ENCODE measurements at places on chromosomes 16 and 17. TPM values are rescaled to one million over a fixed set of nuclear protein-coding genes. Genes with fewer than 3 reads are reported as not detected.

DNA sequence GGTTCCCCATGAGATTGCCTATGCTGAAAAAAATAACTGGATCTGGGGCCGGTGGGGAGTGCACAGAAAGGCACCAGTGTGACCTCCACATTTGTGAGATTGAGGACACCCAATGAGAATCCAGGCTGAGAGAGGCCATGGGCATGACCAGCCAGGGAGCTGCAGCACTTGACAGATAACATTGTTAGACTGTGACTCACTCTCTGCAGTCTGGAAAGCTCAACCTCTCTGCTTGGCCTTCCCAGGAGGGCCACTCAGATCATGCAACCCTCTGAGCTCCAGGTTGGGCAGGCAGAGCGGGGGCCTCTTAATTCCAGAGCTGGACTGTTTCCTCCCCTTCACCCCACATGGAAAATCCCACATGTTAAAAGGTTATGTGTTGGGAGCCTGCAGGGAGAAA, 30.1 kb downstream of the FZD2 start:
- H3K36me3 ChIP-seq, result no peaks in the 10 kb centered on the region
- no peak overlapping the region for H3K27ac ChIP-seq
- no peak for DNase-seq
- H3K4me1 ChIP-seq, result no peaks in the 10 kb centered on the region
- no peaks in the 10 kb centered on the region for H3K27me3 ChIP-seq

GRCh38 chr17:10048629-10049350, 143.7 kb upstream of the RCVRN start:
- no peak overlapping the region for H3K4me3 ChIP-seq
- no peak for DNase-seq

DNA sequence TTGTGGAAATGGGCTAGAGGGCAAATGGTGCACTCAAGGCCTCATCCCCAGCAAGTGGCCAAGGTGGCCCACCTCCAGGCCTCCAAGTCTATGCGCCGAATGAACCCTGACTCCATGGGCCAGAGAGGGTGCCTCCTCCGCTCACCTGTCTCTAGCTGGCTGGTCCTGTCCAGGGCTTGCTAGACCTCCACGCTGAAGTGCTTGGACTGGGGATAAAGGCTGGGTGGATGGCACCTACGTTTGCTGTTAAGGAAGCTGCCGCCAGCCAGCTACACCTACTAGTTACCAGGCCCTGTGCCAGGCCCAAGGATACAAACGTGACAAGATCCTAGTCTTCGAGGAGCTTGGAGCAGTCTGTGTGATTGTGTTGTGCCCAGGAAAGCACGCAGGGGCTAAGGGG, 739 bp upstream of the SGCA start:
- H3K36me3 ChIP-seq, result no peaks in the 10 kb centered on the region
- no peak for DNase-seq
- no peak overlapping the region for H3K27ac ChIP-seq
- H3K4me3 ChIP-seq, result no peak overlapping the region

- peaks cover 5% of the 10 kb centered on the region for H3K36me3 ChIP-seq
- H3K4me3 ChIP-seq, result no peak overlapping the region
- no peak for DNase-seq
- no peaks in the 10 kb centered on the region for H3K27me3 ChIP-seq
- H3K27ac ChIP-seq, result no peak overlapping the region
- no peaks in the 10 kb centered on the region for H3K4me1 ChIP-seq
Observed at GRCh38 chr17:60230358-60230757, 80.6 kb downstream of the CA4 start.

Gene CDH3
- total RNA-seq, result 0.17 TPM

Gene ABCA10
- 1.9 TPM for total RNA-seq
